ENCODE measurements at places on chromosomes 5 and 9.

DNA sequence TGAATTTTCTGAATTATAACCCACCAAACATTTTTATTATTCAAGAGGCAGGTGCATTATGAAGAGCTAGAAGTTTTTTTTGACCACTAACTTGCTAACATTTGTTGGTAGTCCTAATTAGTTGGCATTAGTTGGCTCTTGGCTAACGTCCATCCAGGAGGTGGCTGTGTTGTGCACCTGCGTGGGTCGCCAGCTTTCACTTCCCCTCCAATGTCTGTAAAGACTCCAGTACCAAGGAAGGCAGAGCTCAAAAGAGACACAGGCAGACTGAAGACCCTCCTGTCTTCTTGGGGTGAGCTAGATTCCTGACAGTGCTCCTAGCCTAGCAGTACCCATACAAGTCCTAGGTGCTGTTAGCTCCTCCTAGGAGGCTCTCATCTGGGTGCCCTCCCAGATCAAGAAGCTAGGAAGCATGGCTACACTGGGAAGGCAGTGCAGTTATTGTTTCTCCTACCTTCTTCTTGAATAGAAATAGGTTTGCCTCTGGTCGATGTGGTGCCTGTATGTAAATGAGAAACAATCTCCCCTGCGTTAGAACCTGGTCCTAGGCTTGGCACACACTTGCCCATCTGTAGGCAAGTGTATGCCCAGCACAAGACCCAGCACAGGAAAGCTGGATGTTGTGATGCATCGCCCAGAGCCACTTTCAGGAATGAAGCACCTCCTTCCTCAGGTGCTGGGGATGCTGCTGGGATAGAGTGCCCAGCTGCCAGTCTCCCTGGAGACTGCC, 190.9 kb downstream of the ICE1 start:
- no peak for DNase-seq

DNA sequence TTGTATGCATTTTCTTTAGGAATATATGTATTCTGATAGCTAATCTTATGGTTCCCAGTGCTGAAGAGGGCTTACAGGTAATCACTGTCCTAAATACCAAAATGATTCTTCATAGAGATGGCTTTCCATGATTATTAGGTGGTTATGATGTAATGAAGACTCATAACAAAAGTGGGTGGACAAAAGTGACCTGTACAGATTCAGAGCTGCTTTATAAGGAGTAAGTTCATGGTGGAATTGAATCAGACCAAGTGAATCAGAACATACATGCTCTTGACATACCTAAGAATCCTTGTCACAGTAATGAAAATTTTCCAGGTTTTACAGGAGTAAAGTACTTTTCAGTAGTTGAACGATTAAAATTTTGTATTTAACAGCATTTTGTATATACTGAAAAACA, 105.6 kb downstream of the NIPBL start:
- no peak for DNase-seq

DNA sequence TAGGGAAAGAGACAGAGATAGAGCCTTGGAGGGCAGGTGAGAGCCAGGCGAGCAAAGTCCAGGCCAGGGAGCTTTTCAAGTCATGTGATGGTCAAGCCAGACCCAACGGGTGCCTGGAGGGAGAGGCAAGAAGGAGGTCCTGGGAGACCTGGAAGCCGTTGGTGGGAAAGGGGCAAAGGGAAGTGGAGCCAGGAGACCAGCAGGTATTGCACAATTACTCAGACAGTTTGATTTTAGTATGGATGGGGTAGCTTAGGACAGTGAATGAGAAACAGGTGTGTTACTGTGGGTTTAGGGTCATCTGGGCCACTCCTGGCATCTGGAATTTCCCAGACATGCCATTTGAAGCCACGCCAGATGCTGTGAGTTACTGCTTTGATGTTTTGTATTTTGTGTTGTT, 5.1 kb downstream of the SECISBP2 start:
- DNase-seq: no peak

DNA sequence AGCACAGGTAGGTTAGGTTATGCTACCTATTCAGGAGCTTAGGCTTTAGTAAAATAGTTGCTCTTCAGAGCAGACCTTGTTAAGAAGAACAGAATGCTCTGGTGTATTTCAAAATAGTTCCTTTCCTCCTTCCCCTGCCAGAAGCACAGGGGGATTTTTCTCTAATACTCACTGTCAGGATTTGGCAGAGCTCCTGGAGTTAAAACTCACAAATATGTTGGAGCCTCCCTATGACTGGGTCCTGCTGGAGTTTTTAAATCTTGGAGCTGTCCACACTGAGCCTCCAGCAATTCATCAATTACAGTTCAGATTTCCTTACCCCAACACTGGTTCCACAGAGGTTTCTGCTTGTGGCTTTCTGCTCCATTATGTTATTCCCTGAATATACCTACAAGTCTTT, 1233.8 kb upstream of the WWC1 start:
- DNase-seq: peak; percentile 51

- no peak for DNase-seq
These were observed 10.7 kb upstream of the GCNT4 start for GRCh38 chr5:75062925-75063531.

- DNase-seq: no peak
These were observed 58.6 kb upstream of the LIFR start for GRCh38 chr5:38615042-38615441.

GRCh38 chr5:105218018-105218417, 1655.4 kb upstream of the NUDT12 start:
- no peak for DNase-seq

DNA sequence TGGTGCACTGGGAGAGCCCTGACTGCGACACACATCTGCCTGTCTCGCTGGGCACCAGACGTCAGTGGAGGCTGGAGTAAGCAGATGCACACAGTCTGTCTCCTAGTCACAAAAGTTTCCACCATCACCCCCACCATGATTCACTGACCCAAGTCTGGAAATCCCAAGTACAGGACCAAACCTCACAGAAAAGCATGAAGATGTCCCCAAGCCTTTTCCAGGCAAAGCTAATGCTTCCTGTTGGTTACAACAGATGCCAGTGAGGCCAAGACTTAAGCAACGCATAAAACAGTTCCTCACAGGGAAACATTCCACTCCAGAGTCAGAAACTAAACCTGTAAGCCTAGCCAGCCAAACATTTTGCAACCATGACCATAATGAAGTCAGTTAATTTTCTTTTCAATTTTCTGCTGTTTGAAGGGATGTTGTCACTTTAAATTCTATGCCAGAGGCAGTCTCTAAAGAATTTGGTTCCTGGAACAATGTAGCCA, 259.3 kb upstream of the SLC30A5 start:
- DNase-seq: no peak

DNA sequence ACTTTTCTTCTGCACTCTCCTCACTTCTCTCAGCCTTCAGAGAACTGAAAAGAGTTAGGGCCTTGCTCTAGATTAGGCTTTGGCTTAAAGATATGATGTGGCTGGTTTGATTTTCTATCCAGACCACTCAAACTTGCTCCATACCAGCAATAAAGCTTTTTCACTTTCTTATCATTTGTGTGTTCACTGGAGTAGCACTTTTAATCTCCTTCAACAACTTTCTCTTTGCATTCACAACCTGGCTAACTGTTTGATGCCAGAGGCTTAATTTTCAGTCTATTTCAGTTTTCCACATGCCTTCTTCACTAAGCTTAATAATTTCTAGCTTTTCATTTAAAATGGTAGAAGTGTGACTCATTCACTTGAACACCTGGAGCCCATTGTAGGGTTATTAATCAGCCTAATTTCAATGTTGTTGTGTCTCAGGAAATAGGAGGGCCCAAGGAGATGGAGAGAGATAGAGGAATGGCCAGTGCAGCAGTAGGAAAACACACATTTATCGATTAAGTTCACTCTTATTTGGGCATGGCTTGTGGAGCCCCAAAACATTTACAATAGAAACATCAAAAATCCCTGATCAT, 5.9 kb downstream of the ATPSCKMT start:
- DNase-seq: no peak

- DNase-seq: no peak
These were observed 66.1 kb downstream of the NPR3 start for GRCh38 chr5:32777222-32777621.

GRCh38 chr9:38233343-38233742, 159.2 kb upstream of the ALDH1B1 start:
- no peak for DNase-seq

Data from right hindlimb (tissue), 1 donor.